Effector memory CD8-positive, alpha-beta T cell (primary cell): ENCODE measurements at places on chromosomes 6 and 20.

GRCh38 chr6:129446272-129447197 is 263.4 kb downstream of the ARHGAP18 start:
- no peak for DNase-seq

DNA sequence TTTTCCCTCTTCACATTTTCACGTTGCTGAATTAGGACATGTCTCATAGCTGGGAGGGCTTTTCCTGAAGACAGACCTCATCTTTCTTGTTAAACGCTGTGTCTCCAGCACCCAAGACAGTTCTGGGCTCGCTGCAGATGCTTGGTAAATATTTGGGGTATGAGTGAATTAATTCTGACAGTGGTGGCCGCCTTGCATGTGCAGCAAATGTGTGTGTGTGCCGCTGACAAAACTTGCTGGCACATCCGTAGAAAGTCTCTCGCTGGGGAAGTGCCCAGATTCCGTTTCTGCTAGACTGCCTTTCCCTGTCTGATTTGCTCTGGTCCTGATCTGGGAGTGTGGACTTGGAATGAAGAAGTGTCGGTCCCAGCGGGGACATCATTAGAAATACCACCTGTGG is 48.2 kb upstream of the ZNFX1 start:
- DNase-seq = no peak

GRCh38 chr6:107106165-107106564 is 9.2 kb downstream of the BEND3 start:
- DNase-seq = no peak

DNA sequence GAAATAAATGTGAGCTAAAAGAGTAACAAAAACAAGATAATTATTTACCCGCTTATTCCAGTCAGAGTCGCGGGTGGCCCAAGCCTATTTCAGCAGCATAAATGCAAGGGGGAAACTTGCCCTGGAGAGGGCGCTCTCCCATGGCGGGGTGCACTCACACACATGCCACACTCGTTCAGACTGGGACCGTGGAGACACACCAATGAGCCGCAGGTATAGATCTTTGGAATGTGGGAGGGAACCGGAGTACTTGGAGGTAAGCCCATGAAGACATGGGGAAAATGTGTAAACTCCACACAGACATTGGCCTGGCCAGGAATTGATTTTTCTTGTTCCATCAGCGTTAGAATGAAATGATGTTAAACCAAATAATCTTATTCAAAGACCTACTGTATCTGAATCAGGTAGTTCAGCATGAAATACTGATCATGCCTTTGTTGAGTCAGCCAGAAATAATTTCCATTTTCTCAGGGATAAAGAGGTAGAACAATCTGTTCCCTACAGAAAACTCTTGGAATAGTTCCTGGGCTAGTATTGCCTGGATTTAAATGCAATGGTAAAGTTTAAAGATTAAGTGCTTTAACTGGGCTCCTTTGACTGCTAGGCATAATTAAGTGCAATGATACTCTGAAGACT is 191.5 kb downstream of the MCHR2 start:
- no peak for DNase-seq

- no peak for DNase-seq
Observed at GRCh38 chr6:16568128-16568527, 193.1 kb downstream of the ATXN1 start.

DNA sequence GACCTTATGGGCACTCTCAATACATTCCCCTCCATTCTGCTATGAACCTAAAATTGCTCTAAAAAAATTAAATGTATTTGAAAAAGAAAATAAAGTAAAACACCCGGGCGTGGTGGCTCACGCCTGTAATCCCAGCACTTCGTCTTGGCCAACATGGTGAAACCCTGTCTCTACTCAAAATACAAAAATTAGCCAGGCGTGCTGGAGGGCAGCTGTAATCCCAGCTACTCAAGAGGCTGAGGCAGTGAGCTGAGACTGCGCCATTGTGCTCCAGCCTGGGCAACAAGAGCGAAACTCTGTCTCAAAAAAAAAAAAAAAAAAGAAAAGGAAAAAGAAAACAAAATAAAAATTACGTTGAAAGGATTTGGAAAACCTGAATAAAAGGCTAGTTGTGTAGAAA is 60.5 kb downstream of the CD164 start:
- no peak for DNase-seq

- DNase-seq = peak; percentile 70
Observed at GRCh38 chr20:31569163-31570020, 35.7 kb upstream of the ID1 start.

- peak; percentile 26 for DNase-seq
Observed at GRCh38 chr6:138004430-138005287, 102.6 kb downstream of the PERP start.
